ENCODE measurements at places on chromosomes 5 and 9.

GRCh38 chr5:141906972-141907371, 16.7 kb upstream of the DELE1 start:
- no peak for DNase-seq

DNA sequence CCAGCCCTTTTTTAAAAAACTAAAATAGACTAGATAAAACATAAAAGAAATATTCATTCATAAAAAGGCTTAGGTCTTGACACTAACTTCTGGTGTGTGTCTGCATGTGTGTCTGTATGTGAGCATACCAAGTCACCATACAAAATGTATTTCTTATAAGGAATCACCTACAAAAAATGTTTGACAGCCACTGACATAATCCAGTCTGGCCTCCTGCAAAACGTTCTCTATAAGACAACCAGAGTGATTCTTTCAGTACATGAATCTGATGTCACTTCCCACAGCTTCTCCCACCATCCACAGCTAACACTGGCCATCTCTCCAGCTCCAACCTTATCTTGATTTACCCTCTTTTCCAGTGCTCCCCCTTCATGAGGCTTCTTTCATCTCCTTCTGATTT, 192.3 kb downstream of the TLE1 start:
- no peak for DNase-seq

- DNase-seq = no peak
Measured at GRCh38 chr9:127161081-127161624, 38.7 kb upstream of the ANGPTL2 start.

DNA sequence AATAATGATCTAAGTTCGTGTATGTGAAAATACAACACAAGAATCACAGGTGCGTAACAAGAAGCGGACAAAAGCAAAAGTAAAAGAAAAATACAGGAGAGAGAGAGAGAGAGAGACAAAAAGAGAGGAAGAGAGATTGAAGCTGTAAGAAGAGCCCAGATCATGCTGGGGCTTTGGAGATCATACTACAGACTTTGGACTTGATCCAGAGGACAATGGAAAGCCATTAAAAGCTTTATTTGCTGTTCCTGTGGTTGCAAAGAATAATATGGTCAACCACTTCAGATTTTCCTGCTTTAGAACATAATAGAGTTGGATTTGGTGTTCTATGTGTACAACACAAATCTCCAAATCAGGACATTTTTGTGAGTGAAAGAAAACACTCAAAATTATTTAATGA, 561.4 kb downstream of the CAAP1 start:
- peak; percentile 36 for DNase-seq

- no peak for DNase-seq
Measured at GRCh38 chr5:61275841-61276240, 56.2 kb upstream of the ZSWIM6 start.

DNA sequence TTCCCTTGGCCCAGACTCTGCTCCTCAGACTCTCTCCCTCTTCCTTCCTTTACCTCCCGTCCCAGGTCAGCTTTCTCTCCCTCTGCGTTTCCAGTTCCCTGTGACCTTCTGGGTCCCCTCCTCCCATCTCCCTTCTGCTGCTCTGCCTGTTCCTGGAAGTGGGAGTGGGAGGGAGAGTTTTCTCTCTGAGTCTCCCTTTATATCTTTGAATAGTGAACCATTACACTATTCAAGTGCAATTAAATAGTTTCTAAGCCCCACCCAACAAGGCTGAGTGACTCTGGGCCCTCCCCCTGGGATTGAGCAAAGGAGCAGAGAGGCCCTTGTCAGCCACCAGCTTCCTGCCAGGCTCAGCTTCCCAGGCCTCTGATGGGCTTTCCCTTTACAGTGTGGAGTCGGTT, 34.8 kb downstream of the THBS4 start:
- no peak for DNase-seq

- DNase-seq = no peak
Measured at GRCh38 chr9:136542241-136543040, 3.4 kb downstream of the NOTCH1 start.

DNA sequence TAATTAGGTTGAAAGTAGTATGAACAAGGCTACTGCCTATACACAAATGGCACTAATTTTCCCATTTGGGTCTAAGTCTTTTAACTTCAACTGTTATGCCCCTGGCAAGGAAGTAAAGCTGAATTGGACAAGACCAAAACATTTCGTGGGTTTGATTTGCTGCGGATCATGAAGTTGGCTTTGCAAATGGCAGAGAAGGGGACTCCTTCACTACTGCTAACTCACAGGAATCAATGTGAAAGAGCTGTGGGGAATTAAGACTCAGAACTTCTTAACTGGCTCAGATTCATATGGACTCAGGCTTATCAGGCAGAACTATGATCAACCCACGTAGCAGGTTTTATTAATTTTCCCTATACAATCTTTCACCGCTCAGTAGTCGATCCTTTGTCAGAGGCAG, 73.8 kb upstream of the IFNE start:
- DNase-seq = no peak

DNA sequence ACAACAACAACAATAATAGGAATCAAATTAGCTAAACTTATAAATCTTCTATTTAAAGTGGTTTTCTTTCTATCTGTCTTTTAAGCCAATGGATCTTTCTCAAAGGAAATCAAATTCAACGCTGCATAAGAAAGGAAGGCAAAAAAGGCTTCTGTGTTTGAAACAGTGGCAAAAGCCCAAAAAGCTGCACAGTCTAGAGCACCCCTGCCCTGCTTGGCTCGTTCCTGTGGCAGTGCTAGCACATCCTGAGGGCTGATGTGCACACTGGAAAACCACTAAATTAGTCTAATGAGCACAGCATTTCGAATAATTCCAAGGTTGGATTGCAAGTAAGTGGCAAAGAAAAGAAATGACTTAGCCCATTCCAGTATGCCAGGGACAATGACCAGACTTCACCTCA, 80.7 kb downstream of the AP3B1 start:
- DNase-seq = no peak

DNA sequence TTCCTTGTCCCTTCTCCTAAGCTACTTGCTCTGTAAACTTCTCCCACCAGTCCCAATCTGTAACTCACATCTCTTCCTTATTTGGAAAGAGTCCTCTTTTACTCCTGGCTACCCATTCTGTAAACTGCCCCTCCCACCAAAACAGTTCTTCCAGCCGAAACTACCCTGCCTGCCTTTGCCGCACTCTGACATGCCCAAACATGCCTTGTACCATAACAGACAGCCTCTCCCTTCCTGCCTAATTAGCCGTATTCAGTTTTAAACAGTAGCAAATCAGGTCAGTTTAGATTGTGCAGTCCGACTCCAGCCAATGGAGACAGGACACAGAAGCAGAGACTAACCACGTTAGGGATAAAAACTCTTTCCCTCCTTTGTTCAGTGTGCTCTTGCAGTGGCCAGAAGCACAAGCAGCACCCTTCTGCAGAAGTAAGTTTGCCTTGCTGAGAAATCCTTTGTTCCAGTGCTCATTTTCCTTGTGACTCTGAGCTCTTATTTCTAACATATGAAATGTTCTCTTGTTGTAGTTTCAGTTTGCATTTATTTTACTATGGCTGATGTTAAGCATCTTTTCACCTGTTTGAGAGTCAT, 5.4 kb upstream of the GLT6D1 start:
- no peak for DNase-seq

DNA sequence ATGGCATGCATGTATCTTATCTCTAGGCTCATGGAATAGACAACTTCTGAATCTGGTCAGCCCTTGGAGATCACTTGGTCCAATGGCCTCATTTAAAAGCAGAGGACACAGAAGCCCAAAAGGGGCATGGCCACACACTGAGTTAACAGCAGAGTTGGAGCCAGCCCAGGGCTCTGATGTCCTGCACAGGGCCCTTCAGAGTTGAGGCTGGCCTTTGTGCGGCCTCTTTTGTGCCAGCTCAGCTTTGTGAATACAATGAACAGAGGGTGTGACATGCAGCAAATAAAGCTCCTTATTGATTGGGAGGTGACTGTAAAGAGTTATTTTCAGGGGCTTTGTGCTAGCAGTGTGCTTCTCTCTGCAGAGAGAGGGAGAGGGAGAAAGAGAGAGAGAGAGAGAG, 150.1 kb upstream of the STK32A start:
- DNase-seq = no peak

- DNase-seq = no peak
Measured at GRCh38 chr5:132506094-132506692, 15.6 kb upstream of the IRF1 start.

- no peak for DNase-seq
Measured at GRCh38 chr5:65299861-65300260, 181.9 kb downstream of the ADAMTS6 start.

DNA sequence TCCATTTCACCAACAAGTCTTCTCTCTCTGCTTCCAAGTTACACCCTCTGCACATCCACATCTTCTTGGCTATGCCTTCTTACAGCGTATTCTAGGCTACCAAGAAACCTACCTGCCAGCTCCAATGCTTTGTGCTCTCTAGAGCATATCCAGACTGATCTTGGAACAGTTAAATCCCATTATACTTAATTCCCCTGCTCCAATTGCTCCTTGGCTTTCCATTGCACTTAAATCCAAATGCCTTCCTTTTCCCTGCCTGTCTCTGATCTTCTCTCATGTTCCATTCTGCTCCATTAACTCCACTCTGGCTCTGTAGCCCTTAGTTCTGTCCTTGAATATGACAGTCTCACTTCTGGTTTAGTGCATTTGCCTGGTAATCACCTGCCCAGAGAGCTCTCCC, 322.4 kb downstream of the LRRC70 start:
- DNase-seq = no peak

DNA sequence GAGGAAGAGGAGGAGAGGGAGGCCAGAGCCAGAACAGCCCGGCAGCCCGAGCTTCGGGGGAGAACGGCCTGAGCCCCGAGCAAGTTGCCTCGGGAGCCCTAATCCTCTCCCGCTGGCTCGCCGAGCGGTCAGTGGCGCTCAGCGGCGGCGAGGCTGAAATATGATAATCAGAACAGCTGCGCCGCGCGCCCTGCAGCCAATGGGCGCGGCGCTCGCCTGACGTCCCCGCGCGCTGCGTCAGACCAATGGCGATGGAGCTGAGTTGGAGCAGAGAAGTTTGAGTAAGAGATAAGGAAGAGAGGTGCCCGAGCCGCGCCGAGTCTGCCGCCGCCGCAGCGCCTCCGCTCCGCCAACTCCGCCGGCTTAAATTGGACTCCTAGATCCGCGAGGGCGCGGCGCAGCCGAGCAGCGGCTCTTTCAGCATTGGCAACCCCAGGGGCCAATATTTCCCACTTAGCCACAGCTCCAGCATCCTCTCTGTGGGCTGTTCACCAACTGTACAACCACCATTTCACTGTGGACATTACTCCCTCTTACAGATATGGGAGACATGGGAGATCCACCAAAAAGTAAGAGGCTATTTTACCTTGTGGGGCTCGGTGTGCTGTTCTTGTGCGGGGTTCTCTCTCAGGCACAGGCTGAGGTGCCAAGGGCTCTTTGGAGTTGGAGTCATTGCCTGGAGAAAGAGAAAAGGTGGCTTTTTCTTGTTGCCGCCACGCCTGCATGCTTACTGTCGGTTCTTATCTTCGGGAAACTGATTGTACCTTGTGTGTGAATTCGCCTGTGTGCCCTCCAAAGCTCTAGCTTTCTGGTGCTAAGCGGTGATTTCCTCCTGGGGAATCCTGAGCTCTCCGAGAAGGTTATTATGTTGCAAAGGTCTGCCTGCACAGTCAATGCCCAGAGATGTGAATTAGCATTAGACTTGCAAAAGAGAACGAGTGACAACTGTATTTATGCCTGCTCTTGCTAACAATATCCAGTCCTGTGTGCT, at the start of gene ISL1:
ISL1 (plus strand) TSS at position 318 of the 991 bp plus-strand sequence; CDS start at position 542, 224 bp downstream.
- peak; percentile 93 for DNase-seq

- DNase-seq = no peak
Measured at GRCh38 chr9:136761545-136761981, 2.8 kb downstream of the LCN15 start.

DNA sequence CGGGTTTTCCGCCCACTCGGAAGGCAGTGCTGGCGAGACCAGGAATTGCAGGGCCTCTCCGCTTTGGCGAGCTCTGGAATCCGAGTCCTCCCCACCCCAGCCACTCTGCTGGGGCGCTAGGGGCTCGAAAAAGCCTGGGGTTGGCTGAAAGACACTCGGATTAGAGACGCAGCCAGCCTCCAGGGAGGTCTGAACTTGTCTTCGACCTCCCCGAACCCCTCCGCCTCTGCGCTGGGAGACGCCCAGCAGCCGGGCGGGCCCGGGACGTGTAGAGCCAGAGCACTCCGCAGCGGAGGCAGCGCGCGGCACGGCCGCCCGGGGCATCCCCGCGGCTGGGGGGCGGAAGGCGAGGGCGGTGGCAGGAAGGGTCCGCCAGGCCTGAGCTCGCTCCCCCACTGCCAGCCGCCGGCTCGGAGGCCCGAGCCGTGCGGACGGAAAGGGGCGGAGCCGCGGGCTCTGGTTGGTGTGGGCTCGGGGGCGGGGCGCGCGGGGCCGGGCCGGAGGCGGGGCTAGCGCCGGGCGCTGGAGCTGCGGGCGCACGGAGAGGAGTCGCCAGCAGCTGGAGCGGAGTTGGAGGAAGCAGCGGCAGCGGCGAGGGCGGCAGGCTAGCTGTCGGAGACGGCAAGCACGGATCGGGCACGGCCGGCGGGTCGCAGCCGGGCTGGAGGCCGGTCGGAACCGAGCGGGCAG, at the start of gene PIK3R1:
PIK3R1 (plus strand) TSS at position 549 of the 690 bp plus-strand sequence. CDS start 10,920 bp downstream, outside the sequence.
- peak; percentile 79 for DNase-seq

- no peak for DNase-seq
Measured at GRCh38 chr5:2188661-2189060, 305.9 kb upstream of the IRX4 start.

GRCh38 chr5:88555674-88556073, 287.0 kb upstream of the TMEM161B start:
- no peak for DNase-seq

- DNase-seq = no peak
Measured at GRCh38 chr9:96607971-96608370, 11.7 kb downstream of the CDC14B start.

GRCh38 chr5:177327539-177328522, 16.1 kb upstream of the MXD3 start:
- no peak for DNase-seq

DNA sequence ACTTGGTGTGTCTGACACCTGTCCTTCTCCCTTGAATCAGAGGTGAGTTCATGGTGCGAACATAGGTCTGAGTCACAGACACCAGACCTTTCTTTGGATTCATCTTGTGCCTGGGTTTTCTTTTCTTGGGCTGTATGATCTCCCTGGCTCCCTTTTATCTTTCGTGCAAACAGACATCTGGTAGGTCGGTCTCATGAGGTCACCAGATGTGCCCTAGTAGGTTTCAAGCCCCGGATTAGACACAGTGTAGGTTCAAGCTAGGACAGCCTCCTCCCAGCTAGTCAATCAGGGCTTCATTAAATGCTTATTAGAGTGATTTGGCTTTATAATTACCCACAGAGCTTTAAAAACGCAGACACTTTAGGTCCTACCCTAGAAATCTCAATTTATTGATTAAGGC, 106.0 kb upstream of the MYO10 start:
- no peak for DNase-seq

DNA sequence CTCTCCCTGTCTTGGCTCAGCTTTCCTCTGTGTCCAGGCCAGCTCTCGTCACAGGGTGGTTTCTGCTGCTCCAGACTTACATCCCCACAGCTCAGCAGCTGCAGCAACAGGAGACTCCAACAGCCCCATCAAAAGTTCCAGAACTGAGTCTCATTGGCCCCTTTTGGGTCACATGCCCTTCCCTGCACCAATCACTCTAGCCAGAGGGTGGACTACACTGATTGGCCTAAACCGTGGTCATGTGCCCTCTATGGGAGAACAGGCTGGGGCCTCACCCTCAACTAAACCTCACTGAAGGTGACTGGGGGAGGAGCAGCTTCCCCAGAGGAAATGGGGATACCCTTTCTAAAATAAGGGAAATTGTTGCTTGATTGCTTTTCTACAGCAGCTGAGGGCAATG, 44.4 kb upstream of the CPLX2 start:
- DNase-seq = no peak
